ENCODE measurements at places on chromosomes 12 and 14. TPM values are rescaled to one million over a fixed set of nuclear protein-coding genes. Genes with fewer than 3 reads are reported as not detected.

- H3K27ac ChIP-seq = no peak overlapping the region
- H3K27me3 ChIP-seq = no peaks in the 10 kb centered on the region
- H3K4me1 ChIP-seq = no peaks in the 10 kb centered on the region
- no peak overlapping the region for H3K4me3 ChIP-seq
- DNase-seq = no peak
- H3K36me3 ChIP-seq = no peaks in the 10 kb centered on the region
These were observed 250.9 kb upstream of the FOXN3 start for GRCh38 chr14:89667983-89668382.

- H3K27me3 ChIP-seq = no peaks in the 10 kb centered on the region
- H3K36me3 ChIP-seq = no peaks in the 10 kb centered on the region
- no peak overlapping the region for H3K27ac ChIP-seq
- peaks cover 7% of the 10 kb centered on the region for H3K4me1 ChIP-seq
- no peak overlapping the region for H3K4me3 ChIP-seq
These were observed 211.0 kb upstream of the NUDT4 start for GRCh38 chr12:93166541-93167307.

DNA sequence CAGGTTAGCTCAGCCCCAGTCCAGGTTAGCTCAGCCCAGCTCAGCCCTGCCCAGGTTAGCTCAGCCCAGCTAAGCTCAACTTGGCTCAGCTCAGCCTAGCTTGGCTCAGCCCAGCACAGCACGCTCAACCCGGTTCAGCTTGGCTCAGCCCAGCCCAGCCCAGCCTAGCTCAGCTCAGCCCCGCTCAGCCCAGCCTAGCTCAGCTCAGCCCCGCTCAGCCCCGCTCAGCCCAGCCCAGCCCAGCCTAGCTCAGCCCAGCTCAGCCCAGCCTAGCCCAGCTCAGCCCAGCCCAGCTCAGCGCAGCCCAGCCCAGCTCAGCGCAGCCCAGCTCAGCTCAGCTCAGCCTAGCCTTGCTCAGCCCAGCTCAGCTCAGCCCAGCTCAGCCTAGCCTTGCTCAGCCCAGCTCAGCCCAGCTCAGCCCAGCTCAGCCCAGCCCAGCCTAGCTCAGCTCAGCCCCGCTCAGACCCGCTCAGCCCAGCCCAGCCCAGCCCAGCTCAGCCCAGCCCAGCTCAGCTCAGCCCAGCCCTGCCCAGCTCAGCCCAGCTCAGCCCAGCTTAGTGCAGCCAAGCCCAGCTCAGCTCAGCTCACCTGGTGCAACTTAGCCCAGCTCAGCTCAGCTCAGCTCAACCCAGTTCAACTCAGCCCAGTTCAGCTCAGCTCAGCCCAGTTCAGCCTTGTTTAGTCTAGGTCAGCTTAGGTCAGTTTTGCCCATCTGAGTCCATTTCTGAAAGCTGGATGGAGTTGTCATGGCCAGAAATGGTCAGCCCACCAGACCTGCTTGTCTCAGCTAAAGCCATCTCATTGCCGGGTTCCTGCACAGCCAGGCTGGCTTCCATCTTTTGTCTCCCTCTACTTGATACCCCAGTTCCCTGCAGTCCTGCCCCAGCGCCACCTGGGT, 333.6 kb downstream of the TMEM121 start:
- peaks cover 22% of the 10 kb centered on the region for H3K27me3 ChIP-seq
- no peaks in the 10 kb centered on the region for H3K4me1 ChIP-seq
- H3K36me3 ChIP-seq = no peaks in the 10 kb centered on the region
- H3K27ac ChIP-seq = no peak overlapping the region
- DNase-seq = peak; percentile 43

DNA sequence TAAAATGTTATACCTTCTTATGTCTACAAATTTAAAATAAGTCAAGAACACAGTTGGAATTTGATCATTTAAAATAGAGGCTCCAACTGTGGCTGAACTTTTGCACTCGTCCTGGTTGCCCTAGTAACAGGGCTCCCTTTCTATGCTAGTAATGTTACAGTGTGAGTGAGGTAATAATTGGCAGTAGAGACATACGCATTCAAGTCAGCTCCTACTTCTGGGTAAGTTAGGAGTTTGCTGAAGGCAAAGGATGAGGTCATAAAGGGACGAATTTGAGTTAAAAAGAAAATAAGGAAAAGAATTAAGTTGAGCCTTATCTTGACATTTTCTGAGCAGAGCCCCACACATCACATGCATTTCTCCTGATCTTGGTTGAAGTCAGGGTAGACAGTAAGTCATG, 129.1 kb downstream of the TMEM117 start:
- H3K36me3 ChIP-seq = no peaks in the 10 kb centered on the region
- no peak overlapping the region for H3K4me3 ChIP-seq
- no peaks in the 10 kb centered on the region for H3K4me1 ChIP-seq
- H3K27me3 ChIP-seq = no peaks in the 10 kb centered on the region

GRCh38 chr12:42705863-42706262, 116.3 kb upstream of the PRICKLE1 start:
- H3K4me1 ChIP-seq = no peaks in the 10 kb centered on the region
- H3K4me3 ChIP-seq = no peak overlapping the region
- no peaks in the 10 kb centered on the region for H3K27me3 ChIP-seq
- no peak overlapping the region for H3K27ac ChIP-seq
- no peaks in the 10 kb centered on the region for H3K36me3 ChIP-seq
- DNase-seq = peak; percentile 46

DNA sequence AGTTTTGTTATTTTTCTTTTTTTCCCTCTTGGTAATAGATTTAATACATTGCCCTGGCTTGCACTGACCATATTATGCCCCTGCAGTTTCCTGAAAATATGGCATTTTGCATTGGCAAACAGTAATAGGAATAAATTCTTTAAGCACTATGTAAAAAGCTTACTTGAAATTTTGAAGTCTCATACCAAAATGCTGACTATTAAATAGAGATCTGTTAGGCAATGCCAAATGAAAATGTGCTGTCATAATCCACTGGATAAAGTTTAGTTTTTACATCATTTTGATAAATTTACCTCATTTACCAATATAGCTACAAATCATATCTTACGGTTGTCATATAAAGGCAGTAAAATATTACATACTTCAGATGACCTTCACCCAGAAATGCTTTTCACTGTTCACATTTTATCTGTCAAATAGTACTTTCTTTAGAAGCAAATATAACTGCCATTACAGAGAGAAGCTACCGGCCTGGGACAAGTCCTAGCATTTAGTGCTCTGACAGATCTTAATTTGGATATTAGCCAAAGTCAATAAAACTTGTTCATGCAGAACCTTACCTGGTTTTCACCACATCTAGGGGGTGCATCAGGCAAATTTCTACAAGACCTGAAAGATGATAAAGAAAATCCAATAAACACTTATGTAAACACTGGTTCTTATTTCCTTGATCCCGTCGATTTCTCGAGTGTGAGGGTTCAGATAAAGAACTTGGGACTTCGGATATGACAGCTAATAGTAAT, 212.9 kb downstream of the PAX9 start:
- H3K27me3 ChIP-seq = no peaks in the 10 kb centered on the region
- no peak overlapping the region for H3K27ac ChIP-seq
- no peaks in the 10 kb centered on the region for H3K4me1 ChIP-seq
- no peak overlapping the region for H3K4me3 ChIP-seq
- no peak for DNase-seq
- no peaks in the 10 kb centered on the region for H3K36me3 ChIP-seq

The B4GALNT1 gene
- 0.89 TPM for total RNA-seq

DNA sequence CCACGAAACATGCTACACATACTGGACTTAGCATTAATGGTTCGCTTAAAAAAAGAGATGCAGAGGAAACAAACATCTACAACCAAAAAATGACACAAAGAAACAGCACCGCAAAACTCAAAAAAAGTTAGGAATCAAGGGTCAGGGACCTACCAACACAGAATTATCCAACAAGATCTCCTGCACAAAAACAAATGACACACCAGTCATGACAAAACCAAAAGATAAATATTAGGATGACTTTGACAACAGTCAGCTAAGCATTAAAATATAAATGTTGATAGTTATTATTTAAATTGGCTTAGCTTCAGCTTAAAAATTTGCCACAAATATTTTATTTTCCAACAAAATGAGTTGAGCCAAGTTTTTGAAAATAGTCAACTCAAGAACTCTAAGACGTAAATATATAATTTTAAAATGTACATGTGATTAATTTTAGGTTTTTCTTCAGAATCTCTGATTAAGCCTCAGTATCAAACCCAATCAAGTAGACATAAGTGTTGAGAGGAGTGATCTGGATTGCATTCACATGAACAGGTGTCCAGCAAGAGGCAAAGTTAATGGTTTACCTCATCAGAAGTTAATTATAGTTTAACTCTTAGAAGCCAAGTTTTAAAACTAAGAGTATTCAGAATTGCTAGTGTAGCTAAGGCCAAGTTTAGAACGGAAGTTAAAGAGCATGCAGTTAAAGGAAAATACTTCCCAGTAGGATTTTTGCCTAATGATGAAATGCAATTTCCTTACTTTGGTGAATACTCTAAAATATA, 79.9 kb downstream of the HEATR5A start:
- DNase-seq = no peak
- H3K4me3 ChIP-seq = no peak overlapping the region
- no peaks in the 10 kb centered on the region for H3K4me1 ChIP-seq
- peaks cover 70% of the 10 kb centered on the region for H3K36me3 ChIP-seq

The PRKD1 gene
- 14.9 TPM for total RNA-seq

GRCh38 chr12:31536672-31537071, 54.3 kb downstream of the DENND5B start:
- no peak for DNase-seq
- H3K27me3 ChIP-seq = no peaks in the 10 kb centered on the region
- no peaks in the 10 kb centered on the region for H3K4me1 ChIP-seq

DNA sequence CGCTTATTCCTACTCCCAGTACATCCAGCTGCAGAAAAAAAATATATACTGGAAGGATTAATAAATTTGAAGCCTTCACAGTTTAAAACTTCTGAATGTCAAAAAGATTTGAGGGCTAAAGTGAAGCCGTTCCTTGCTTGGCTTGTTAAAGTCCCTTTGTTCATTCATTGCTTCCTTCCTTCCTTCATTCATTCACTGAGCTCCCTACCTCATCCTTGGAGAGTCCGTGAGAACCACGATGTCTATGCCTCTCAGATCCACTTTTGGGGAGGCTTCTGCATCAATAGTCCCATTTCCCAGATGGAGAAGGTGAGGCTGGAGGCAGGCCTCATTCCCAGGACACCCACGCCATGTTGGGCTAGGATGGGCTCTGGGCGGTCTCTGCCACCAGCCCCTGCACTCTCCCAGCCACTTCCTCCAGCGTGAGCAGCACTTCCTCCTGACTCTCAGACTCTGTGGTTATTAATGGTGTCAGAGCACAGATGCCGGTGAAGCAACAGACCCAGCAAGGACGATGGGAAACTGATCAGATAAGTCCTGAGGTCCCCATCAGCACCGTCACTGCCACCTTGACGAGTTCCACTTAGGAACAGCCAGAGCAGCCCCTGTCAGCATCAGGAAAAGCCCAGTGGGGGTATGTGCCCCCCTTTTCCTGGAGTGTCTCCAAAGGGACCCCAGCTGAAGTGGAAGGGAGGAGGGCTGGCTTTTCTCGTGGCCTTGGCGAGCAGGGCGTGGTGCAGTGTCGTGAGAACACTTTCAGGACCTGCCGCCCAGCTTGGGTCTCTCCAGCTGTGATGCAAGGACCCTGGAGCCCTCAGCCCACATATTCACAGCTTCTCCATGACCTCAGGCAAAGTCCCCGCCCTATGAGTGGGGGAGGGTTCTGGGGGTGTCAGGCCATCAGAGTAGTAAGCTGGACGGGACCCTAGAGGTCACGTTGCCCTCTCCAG, 21.2 kb downstream of the ASB2 start:
- H3K4me1 ChIP-seq = peaks cover 46% of the 10 kb centered on the region
- H3K27ac ChIP-seq = peak overlapping the region; percentile 75
- DNase-seq = peak; percentile 77

GRCh38 chr12:27101290-27101689, 18.9 kb upstream of the C12orf71 start:
- no peaks in the 10 kb centered on the region for H3K4me1 ChIP-seq
- no peak overlapping the region for H3K4me3 ChIP-seq
- DNase-seq = no peak
- no peaks in the 10 kb centered on the region for H3K36me3 ChIP-seq
- no peaks in the 10 kb centered on the region for H3K27me3 ChIP-seq

- H3K4me1 ChIP-seq = no peaks in the 10 kb centered on the region
- no peak overlapping the region for H3K27ac ChIP-seq
- H3K27me3 ChIP-seq = no peaks in the 10 kb centered on the region
- no peak overlapping the region for H3K4me3 ChIP-seq
- DNase-seq = no peak
- H3K36me3 ChIP-seq = peaks cover 99% of the 10 kb centered on the region
These were observed 21.5 kb downstream of the ALDH6A1 start for GRCh38 chr14:74062809-74063150.

DNA sequence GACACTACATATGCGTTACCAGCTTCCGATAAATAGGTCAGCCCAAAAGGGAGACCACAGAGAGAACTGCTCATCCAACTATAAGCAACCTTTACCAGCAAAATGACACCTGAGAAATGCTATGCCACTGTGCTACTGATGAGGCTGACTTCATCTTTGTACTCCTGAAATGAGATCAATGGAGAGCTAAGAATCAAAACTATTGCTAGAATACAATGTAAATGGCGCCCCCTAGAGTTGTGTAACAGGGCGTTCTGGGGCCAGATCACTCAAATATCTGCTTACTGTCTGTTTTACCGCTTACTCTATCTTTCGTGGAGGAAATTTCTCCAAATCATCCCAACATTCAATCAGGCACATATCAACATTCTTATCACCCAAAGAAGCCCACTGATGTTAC, 4.6 kb downstream of the ZNF384 start:
- H3K4me1 ChIP-seq = peaks cover 40% of the 10 kb centered on the region
- DNase-seq = no peak
- no peaks in the 10 kb centered on the region for H3K27me3 ChIP-seq
- no peak overlapping the region for H3K27ac ChIP-seq
- H3K36me3 ChIP-seq = peaks cover 47% of the 10 kb centered on the region

The MYH6 gene
- total RNA-seq = 0.62 TPM

DNA sequence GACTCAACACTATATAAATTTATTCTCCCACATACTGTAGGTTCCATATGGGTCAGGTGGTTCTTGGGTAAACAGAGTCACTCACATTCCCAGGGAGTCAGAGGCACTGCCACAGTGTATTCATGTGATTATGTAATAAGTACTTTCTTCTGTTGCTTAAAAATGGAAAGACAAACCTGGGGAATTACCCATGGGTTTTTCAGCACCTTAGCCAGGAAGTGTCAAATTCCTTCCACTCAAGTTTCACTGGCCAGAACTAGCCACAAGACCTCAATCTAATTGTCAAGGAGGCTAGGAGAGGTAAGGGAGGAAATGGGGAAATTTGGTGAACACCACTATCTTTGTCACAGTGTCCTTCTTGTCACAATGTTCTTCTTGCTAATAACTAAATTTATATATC, 333.2 kb upstream of the MDGA2 start:
- no peaks in the 10 kb centered on the region for H3K4me1 ChIP-seq
- no peak overlapping the region for H3K27ac ChIP-seq
- no peak overlapping the region for H3K4me3 ChIP-seq
- H3K36me3 ChIP-seq = no peaks in the 10 kb centered on the region
- H3K27me3 ChIP-seq = no peaks in the 10 kb centered on the region
